ENCODE measurements at places on chromosomes 5 and 9. TPM values are rescaled to one million over a fixed set of nuclear protein-coding genes. Genes with fewer than 3 reads are reported as not detected.
A peak's percentile ranks its signal among the peaks of the same experiment; 100 is the strongest.

DNA sequence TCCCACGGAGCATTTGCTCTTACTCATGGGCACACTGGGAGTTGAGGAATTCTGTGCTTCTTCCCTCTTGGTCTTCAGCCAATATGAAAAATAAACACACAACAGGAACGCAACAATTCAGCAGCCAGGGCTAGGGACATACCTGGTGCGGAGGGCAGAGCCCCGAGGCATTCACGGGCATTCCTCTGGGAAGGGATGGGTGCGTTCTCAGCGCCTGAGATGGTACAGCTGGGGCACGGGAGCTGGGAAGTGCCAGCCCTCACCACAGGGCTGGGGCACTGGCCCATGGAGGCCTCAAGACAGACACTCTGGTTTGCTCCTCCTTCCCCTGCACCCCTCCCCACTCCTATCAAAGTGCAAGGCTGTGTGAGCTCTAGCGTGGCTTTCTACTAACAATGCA, 2.1 kb downstream of the SLC6A3 start:
- DNase-seq: no peak

DNA sequence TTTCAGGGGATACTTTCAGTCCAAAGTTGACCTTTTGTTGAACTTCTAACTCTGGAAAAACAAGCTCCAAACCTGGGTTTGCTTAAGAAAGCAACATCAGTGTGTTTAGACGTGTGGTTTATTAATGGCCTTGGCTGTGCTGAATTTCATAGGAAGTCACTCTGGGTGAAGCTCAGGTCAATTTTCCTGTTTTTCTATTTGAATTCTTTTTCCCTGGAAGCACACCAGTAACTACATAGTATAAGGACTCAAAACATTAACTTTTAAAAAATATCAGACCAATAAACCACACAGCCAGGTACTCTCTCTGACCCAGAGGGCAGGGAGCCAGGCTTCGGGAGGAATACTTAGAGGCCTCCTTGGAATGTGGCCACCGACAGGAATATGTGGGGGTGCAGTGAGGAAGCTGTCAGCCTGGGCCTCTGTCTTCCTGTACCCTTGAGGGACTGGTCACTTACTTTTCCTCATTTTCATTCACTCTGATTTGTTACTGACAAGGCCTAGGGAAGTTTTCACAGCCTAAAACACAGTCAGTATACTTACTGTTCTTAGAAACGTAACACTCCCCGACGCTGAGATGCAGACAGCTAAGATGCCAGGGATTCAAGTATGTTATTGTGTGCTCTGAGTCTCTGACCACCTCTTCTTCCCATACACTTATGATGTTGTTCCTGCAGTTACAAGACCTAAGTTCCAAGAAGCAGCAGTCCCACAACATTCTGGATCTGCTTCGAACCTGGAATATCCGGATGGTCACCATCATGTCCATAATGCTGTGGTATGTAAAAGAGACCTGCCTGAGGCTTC, 18.9 kb downstream of the SLC22A5 start:
- DNase-seq: no peak

DNA sequence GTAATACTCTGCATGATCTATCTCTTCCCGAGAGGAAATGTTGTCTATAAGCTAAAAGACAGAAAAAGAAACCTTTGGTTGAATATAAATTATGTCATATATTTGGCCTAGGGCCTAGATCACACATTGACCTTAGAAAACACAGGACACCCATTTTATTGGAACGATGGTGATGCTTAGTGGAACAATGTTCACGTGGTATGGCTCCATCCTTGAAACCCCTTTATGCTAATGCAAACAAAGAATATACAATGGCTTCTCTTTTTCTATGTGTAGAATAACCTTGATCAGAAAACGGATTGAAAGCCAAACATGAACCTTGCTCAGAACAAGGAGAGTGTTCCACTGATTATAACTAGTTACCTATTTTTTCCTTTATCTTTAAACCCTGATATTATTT, 24.5 kb downstream of the MRPS27 start:
- no peak for DNase-seq

GRCh38 chr5:31823472-31823871, 184.5 kb downstream of the PDZD2 start:
- no peak for DNase-seq

GRCh38 chr5:74673011-74673790, 11.8 kb upstream of the HEXB start:
- DNase-seq: no peak

DNA sequence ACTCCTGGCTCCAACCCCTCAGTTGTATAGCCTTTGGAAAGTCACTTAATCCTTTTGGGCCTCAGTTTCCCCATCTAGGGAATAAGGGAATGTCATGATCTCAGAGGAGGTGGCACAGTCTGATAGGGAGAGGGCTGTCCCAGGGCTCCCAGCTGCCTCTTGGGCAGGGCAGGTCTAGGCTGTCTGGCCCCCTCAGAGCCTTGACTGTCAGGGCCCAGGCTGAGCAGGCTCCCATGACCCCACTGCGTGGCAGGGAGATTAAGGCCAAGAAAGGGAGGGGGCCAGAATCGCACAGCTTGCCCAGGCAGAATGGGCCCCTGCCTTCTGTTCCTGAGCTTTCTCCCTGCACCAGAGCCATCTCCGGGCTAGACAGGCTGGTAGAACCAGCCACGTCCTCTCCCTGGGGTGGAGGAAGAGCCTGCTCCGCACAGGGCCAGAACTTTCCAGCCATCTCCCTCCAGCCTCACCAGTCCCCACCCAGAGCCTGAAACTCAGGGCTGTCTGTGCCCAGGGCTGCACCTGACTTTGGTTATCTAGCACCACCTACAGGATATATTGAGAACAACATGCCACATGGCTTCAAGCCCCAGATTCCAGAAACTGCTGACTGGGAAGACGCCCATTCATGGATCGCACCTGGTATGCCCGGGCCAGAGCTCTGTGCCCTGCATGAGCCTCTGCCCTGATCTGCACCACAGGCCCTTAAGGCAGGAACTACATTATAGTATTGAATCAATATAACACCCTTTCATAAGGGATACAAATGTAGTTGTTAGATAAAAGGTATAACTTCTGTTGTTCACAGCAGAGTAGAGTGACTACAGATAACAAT, 32.1 kb downstream of the NAIF1 start:
- peak; percentile 79 for DNase-seq

DNA sequence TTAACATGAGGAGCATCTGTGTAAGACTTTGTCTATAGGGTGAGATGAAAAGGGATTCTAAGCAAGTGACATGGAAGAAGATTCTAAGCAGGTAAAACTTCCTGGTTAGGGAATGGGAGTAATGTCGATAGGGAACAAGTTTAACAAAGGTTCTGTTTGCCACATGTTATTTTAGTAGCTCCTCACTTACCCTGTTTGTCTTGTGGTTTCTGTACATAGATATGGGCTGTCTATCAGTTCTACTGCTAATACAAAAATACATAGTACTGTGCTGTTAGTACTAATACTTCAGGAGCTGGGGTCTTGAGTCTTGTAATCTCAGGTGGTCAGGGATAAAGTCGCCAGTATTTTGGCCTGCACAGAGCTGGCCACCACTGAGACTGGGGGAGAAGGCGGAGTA, 32.9 kb downstream of the RAB24 start:
- no peak for DNase-seq

- DNase-seq: no peak
Measured at GRCh38 chr9:106218854-106219253, 524.5 kb downstream of the TMEM38B start.

GRCh38 chr5:89232139-89232603, 349.2 kb upstream of the MEF2C start:
- no peak for DNase-seq

Gene SPINK7
- total RNA-seq: not detected

Gene IL13
- total RNA-seq: not detected
